ENCODE measurements at places on chromosomes 5 and 9. TPM values are rescaled to one million over a fixed set of nuclear protein-coding genes. Genes with fewer than 3 reads are reported as not detected.

GRCh38 chr5:126015235-126016181 lies 407.7 kb upstream of the GRAMD2B start:
- H3K4me3 ChIP-seq = no peak overlapping the region
- no peak overlapping the region for H3K27ac ChIP-seq
- H3K27me3 ChIP-seq = no peaks in the 10 kb centered on the region
- H3K36me3 ChIP-seq = no peaks in the 10 kb centered on the region

- H3K27me3 ChIP-seq = no peaks in the 10 kb centered on the region
- H3K4me1 ChIP-seq = no peaks in the 10 kb centered on the region
- no peak for DNase-seq
- H3K27ac ChIP-seq = no peak overlapping the region
These were observed 39.2 kb downstream of the WDR36 start for GRCh38 chr5:111131356-111131755.

GRCh38 chr5:57327561-57328367 lies 153.9 kb downstream of the GPBP1 start:
- DNase-seq = no peak
- H3K4me1 ChIP-seq = no peaks in the 10 kb centered on the region
- no peaks in the 10 kb centered on the region for H3K36me3 ChIP-seq
- H3K27me3 ChIP-seq = no peaks in the 10 kb centered on the region

FLT4 gene
- 29.4 TPM for total RNA-seq

DNA sequence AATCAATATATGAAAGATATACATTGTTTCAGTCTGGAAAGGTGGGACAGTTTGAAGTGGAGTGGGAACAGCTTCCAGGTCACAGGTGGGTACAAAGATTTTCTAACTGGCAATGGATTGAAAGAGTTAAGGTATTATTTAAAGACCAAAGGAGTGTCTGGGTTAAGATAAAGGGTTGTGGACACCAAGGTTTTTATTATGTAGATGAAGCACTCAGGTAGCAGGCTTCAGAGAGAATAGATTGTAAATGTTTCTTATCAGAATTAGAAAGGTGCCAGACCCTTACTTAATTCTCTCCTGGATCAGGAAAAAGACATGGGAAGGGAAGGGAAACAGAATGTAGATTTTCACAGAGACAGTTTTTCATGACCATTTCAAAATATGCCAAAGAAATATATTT lies 1174.8 kb downstream of the MAT2B start:
- no peak for DNase-seq
- no peak overlapping the region for H3K4me3 ChIP-seq
- no peak overlapping the region for H3K27ac ChIP-seq
